ENCODE measurements at places on chromosomes 5 and 9. TPM values are rescaled to one million over a fixed set of nuclear protein-coding genes. Genes with fewer than 3 reads are reported as not detected.

- no peak for DNase-seq
Observed at GRCh38 chr9:4836676-4837075, 43.9 kb downstream of the RCL1 start.

GRCh38 chr9:34506623-34507022 is 16.2 kb downstream of the ENHO start:
- DNase-seq: no peak

RFX3 gene
- 6.5 TPM for polyA plus RNA-seq

DNA sequence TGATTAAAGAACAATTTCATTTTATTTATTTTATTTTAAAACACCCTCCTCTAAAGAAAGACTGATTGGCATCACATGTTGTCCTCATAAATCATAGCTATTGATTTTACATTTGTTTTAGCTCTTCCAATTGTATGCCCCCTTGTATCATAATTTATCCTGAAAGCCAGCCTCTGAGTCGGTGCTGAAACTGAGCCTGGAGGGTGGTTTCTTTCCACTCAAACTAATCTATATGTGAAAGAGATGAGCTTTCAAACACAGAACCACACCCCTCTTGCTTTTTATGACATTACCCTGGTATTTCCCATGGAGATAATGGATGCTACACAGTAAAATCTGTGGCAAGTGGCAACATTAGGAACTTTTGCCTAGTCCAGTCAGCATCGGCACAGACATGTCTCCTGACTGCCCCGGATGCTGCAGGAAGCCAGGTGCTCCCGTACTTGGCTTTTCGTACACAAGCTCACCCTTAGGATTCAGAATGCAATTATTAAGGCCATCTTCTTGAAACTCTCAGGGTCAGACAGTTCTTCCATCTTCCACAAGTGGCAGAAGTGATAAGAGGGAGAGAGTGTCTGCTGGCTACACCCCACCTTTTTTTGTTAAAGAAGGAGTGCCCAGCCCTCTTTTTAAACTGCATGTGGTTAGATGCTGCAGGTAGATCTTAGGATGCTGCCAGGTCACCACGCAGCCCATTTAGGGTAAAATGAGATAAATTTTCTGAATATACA is 91.1 kb downstream of the SNCAIP start:
- no peak for DNase-seq

DNA sequence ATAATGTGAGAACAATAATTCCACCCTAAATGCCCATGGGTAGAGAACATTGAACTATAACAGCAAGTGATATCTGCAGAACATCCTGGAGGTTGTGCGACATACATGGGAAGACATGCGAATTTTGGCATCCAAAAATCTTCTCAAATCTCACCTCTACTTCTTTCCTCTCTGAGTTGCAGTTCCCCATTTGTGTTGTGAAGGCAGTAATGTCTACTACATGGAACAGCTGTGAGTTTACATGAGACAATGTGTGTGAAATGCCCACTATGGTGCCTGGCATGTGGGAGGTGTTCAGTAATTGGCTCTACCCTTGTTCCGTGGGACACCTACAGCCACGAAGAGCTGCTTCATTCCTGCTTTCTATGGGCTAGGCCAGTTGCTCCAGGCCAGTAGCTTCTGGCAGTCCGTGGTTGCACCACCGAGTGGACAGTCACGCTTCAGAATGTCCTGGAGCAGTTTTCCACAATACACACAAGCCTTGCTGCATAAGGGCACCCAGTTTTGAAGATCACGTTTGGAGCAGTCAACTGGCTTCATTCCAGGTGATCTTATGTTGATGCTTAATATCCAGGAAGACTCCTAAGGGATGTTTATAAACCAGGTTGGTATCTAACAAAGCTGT is 297.7 kb downstream of the DEPDC1B start:
- no peak for DNase-seq

- no peak for DNase-seq
Observed at GRCh38 chr5:128197896-128198522, 114.4 kb downstream of the SLC12A2 start.

SIT1 gene
- polyA plus RNA-seq: 0.26 TPM

GPX8 gene
- not detected for polyA plus RNA-seq

APBA1 gene
- not detected for polyA plus RNA-seq

All from immature natural killer cell (primary cell).